Large intestine (tissue), 12 donors: ENCODE measurements at places on chromosomes 11 and 22. TPM values are rescaled to one million over a fixed set of nuclear protein-coding genes. Genes with fewer than 3 reads are reported as not detected.

OR2AG1 gene
- 0.07 TPM for polyA plus RNA-seq

DNA sequence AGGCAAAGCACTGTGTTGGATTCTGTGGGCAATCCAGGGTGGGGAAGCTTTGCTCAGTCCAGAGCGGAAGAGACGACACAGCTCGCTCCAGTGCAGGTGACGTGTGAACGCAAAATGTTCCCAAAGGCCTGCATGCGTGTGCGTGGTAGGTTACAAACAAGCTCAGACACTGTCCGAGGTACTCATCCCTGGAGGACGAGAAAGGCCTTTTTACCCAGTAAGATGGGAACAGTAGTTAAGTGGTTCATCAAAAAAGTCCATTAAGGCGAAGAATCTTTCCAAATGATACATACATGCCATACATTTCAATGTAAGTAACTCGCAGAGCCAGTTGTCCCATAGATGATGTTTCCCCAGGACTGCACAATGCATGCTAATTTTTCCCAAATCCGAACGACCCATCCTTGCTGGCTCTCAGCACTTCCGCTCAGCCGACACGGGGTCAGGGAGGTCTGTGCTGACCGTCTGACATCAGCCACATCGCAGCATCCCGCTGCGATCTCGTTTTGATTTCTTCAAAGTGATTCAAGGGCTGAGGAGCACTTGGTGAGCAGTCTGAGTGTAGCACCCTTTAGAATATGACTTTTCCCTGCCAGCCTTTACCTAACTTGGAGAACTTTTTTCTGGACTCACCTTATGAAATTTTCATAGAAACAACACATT lies 19.0 kb downstream of the B3GAT1 start:
- no peaks in the 10 kb centered on the region for H3K4me1 ChIP-seq
- no peak overlapping the region for H3K4me3 ChIP-seq
- H3K27ac ChIP-seq: no peak overlapping the region
- no peak for DNase-seq

DNA sequence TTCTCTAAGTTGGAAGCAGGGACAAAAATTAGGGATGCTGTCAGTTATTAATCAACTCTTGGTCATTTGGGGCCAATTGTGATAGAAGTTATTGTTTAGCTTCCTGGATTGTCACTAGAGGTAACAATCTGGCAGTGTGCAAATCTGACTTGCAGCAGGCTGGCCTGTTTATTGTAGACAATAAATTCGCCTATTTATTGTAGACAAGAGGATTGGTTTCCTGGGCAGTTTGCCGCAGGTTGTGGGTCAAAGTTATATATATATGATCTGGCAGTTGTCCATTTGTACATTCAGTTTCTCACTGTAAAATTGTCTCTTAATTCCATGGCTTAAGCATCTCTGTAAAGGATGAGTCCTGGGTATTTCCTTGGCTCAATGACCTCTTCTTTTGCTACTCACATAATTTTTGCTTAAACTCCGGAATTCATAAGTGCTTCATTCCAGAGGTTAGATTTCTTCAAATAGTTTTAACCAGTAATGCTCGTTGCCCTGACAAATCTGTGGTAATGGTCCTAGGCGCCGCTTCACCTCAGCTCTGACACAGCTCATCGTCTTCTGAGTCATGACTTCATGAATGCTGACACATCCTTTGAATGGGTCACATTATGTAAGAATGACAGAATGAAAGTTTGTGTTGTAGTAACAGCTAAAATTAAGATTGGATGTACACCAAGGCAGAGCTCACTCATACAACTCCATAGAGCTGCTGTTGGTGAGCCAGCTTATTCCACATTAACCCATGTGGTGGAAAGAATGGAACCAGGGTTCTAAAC lies 7.8 kb upstream of the MMP3 start:
- no peak overlapping the region for H3K27ac ChIP-seq
- H3K4me1 ChIP-seq: peaks cover 3% of the 10 kb centered on the region
- no peaks in the 10 kb centered on the region for H3K36me3 ChIP-seq
- no peak for DNase-seq

DNA sequence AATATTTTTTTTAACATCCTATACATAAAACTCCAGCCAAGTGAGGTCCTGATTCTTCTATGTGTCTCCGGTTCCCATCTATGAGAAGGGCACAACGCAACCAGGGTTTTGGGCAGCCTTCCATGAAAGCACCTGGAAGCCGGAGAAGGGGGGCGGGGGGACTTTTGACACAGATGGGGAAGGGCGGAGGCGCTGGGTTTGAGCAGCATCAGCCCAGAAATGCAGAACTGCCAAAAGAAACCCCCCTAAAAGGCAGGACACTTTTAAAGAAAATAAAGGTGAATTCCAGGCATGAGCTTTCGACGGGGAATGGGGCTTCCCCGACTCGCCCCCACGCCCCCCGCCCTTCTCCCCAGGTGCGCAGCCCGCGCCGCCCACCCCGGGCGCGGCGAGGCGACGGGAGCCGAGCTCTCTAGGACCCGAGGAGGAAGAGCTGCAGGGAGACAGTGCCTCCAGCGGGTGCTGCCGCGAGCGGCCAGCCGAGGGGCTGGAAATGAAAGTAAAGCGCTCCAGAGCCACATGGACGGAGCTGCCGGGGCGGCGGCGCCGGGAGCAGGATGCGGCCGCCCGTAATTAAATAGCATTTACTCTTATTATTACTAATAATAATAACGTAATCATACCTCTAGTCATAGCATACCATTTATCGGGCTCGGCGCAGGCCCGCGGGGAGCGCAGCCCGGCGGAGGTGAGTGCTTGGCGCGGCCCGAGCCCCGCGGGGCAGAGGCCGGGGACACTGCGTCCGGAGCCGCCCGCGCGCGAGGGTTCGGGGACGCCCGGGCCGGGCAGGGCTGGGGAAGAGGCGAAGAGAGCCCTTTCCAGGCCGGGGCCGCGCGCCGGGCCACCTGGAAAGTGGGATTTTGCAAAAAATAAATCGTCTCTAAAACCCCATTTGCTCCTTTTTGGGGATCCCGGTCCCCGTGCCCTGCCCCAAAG lies at the start of gene ZC3H7B:
TSS of gene ZC3H7B (plus strand) at position 441 of the 936 bp plus-strand sequence. CDS start 19,136 bp downstream, outside the sequence.
- peak within 1 kb of the TSS; percentile 76 for H3K27ac ChIP-seq
- DNase-seq: peak; percentile 79
- H3K36me3 ChIP-seq: peaks cover 3% of the 10 kb centered on the region
- no peaks in the 10 kb centered on the region for H3K27me3 ChIP-seq
